ENCODE measurements at places on chromosomes 2 and 18.

DNA sequence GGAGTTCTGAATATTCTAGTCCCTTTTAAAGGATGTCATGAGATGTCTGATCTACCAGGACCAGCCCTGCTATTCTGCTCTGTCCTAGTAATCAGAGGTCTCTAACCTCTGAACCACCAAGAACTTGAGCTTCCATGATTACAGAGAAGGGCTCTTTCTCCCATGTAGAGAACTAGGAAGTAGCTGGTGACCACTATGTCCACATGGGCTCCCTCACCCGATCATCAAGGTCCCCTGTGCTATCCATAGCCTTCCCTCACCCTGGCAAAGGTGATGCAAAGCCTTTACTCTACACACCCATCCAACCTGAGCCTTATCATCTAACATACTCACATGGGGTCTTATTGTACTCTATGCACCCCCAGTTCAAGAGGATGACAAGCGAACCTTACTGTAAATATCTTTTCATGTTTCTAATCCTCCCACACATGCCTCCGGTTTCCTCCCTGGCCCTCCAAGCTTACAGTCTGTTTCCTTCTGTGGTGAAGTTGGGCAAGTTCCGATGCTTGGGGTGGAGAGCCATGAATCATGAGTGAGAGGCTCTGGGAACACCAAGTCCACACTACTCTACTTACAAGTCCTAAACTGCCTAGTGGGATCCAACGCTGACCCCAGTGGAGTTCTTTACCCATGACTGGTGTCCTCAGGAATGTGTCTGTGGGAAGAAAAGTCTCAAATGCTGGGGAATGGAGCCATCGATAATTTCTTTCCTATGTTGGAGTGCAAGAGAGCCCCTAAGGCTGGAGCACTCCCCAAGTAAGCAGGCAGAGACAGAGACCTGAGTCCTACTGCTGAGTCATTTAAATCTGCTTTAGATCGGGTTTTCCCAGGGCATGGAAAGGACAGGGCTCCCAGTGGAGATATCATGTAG lies 73.3 kb upstream of the KLF7 start:
- peak; percentile 97 for DNase-seq

- DNase-seq, result no peak
Observed at GRCh38 chr2:516944-517343, 160.3 kb downstream of the TMEM18 start.

DNA sequence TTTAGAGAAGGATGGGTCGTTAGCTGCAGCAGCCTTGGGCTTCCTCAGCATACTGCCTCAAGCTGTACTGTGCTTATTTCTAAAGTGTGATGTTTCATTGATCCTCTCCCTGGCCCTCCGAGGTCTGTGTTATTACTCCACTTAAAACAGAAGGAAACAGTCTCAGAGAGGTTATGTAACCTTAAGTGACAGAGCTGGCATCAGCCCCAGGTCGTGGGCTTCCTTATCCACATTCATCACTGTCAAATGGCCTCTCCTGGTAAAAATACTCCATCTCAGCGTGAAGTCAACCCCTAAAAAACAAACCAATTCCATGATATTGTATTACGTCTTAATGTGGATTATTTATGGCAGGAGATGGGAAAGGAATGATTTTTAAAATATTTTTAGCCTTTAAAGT lies 153.3 kb upstream of the NOSTRIN start:
- no peak for DNase-seq

- no peak for DNase-seq
Observed at GRCh38 chr2:191908874-191909273, 62.0 kb upstream of the CAVIN2 start.

- no peak for DNase-seq
Observed at GRCh38 chr2:223894009-223894408, 51.1 kb downstream of the WDFY1 start.

DNA sequence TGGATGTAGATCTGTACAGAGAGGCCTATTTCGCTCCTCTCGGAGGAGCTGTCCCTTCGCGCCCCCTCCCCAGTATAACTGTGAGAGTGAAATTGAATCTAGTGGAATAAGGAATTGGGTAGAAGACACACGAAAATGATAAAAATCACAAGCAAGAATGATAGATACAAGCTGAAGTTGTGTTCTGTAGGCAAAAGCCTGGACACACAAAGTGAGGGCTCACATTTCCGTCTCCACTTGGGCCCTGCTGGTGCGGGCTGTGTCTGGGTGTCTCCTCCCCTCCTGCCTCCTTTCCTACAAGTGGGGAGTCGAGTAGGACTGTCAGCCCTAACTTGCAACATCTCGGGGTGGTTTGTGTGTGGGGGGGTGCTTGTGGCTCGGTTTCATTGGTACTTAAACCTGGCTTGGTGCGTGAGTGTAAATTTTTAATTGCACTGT lies 457 bp upstream of the SP9 start:
- no peak for DNase-seq

DNA sequence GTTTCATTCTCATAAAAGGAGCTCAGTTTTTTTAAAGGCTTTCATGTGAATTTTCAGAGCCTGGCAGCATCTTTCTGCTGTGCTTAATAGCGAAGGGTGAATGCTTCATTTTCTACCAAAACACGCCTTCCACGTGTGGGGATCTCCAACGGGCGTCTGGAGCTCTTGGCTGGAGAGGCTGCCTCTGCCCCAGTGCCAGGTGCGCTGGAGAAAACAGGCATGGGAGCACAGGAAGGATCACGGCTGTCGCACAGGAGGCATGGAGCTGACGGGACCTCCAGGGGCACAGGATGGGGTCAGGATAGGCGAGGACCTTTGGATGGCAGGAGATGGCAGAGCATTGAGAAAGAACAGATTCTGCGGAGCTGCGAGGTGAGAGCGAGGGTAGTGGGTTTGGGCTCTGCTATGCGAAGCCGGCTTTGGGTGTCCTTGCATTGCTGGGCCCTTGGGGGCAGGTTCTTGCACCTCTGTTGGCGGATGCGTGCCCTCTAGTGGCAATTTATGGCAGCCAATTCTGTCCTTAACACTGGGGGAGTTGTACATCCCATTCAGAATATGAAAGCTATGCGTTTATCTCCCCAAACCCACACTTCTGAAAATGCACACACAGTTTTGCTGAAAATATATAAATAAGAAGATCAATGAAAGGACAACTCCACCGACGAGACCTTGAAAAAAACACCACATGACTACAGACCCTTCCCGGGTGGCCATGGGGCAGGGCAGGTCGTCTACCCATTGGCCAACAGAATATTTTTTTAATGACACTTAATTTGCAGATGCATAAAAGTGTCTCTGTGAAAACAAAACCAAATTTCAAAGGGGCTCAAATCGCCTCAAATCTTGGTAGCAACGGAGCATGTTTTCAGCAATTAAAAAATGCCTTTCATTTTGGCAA lies 90.4 kb upstream of the SLC35G4 start:
- DNase-seq, result peak; percentile 65

DNA sequence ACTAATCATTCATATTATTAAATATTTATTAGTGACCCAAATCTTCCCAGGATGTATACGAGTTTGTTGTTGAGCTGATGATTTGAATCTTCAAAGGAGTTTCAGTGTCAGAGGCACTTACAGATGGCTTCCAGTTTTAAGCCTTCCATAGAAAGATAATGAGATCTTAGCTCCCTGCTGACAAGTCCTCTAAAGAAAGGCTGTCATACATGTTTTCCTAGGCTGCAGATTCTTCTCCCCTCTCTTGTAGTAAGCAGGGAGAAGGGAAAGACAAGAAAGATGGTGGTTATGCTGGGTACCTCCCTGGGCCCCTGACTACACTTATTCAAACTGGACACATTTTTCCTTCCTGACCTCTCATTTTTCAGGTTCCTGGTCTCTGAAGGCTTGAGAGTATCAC lies 8.1 kb upstream of the GAREM1 start:
- no peak for DNase-seq

DNA sequence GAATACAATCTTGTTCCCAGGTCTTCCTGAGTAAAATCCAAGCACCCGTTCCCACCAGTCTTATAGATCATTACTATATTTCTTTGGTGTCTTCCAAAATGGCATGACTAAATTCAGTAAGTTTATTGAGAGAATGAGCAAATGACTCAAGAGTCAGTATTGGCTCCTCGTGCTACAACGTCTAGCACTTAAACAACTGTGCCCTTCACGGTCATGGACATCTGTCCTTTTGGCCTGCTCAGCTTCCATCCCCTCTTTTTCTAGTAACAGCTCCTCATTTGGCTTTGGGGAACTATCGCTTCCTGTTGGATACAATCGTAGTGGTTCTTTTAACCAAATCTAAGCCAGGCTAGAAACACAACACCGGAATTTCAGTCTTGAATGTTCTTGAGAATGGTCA lies 24.1 kb upstream of the FZD7 start:
- DNase-seq, result no peak

DNA sequence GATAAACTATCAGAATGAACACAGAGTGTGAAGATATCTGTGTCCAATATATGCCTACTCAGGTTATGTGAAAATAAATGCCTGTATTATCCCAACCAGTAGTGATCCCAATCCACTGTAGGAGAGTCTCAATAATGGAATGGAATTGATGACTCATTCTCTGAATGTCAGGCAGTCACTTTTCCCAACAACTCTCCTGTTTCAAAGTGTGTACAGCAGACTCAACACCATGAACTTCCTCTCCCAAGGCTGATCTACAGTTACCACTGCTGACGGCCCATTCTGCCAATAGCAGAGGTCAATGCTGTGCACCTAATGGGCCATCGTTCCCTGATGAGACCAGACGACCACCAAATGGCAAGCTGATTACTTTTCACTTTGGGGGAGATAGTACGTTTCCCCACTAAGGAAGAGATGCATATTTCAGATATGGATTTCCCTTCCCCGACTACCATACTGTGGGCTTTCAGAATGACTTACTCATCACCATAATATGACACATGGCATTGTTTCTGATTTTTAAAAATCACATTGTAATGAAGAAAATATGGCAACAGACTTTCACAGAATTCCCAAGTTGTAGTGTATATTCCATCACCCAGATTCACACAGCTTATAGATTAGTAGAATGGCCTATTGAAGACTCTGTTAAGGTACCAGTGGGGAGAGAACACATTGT lies 601.7 kb upstream of the VRK2 start:
- no peak for DNase-seq
